Stimulated activated naive CD4-positive, alpha-beta T cell treated with Interleukin-2 at 50 U/mL for 16 hours (primary cell): ENCODE measurements at places on chromosomes 11 and 22.

- no peak for DNase-seq
Measured at GRCh38 chr11:869399-870126, 26.9 kb downstream of the TSPAN4 start.

DNA sequence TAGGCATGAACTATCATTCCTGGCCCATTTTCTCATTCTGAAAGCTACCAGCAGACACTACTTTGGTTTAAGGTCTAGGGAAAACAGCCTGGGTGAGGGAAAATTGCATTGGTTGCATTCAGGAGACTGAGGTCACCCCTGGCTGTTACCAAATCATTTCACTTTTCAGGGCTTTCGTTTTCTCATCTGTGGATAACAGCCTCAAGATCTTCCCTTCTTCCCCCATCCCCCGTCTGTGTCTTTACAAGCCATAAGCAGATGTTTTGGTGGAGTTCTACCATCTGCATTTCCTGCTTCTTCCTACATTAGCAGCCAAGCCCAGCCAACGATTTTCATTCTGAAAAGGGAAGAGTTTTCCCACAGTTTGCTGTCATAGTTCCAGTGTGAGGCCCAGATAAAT lies 130.4 kb downstream of the HIPK3 start:
- no peak for DNase-seq

DNA sequence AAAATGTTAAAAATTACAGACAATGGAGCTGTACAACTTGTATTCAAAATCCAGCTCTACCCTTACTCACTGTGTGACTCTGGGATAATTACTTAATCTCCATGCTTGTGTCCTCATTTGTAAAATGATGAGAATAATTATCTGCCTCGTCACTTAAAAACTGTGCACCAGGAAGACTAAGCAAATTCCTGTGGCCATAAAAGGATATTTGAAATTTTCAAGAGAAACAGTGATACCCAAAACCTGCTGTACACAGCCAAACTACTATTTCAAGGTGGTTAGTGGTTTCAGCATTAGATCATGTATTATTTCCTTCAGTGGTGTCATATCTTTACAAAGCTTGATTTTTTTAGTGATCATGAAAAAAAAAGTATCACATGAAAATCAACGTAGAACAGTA lies 136.9 kb downstream of the METTL15 start:
- DNase-seq, result no peak

GRCh38 chr11:131762346-131763110 lies 392.1 kb downstream of the NTM start:
- no peak for DNase-seq

- no peak for DNase-seq
Measured at GRCh38 chr22:27748349-27748748, 53.2 kb downstream of the MN1 start.

- no peak for DNase-seq
Measured at GRCh38 chr11:95459291-95460042, 228.5 kb upstream of the SESN3 start.

GRCh38 chr22:35115515-35115914 lies 49.6 kb downstream of the ISX start:
- DNase-seq, result no peak

DNA sequence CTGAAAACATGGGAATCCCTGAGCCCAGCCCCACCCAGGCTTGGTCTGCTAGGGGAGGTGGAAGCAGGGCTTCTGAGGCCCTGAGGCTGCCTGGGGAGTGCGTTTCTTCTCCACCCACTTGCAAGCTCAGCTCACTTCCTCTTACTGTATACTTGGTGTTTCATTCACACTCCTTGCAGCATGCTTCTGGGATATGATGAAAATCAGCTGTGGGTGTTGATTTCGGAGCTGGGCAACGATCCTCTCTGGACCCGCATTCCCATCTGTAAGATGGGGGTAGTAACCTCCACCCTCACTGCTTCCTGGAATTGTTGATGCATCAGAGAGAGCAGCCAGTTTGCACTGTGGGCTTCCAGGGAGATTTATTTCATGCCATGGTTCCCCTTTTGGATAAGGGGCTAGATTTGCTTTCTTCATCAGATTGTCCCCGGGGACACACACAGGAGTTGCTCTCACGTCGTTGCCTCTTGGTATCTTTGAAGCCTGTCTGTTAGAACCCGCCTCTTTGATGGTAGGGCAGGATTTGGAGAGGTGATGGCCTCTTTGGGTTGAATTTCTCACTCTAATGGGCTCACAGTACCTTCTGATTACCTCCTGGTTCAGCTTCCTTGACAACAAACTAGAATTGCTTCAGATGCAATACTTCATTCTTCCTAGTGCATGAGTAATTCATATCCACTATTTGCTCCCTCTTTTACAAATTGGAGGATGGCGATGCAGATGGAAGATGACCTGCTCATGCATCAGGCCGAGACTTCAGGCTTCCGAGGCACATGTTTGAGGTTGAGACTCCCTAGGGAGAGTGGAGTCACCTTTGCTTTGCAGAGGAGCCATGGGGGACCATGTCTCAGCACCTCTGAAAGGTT lies 40.4 kb downstream of the BCR start:
- no peak for DNase-seq

DNA sequence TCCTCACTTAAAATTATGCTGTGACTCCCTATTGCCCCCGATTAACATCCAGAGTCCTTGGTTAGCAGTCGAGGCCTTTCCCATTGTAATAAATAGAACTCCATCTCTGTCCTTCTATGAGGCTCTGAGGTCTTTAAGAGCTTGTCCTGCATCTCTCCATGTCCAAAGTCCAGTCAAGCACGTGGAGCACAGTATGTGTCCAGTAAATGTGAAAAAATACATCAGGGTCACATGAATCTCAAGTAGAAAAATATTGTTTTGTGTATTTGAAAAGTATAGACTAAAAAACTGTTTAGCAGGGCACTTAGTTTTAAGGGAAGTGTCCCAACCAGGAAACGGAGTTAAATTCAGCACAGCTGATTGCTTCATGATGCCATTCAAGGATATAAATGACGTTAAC lies 298.8 kb upstream of the TENM4 start:
- DNase-seq, result no peak

DNA sequence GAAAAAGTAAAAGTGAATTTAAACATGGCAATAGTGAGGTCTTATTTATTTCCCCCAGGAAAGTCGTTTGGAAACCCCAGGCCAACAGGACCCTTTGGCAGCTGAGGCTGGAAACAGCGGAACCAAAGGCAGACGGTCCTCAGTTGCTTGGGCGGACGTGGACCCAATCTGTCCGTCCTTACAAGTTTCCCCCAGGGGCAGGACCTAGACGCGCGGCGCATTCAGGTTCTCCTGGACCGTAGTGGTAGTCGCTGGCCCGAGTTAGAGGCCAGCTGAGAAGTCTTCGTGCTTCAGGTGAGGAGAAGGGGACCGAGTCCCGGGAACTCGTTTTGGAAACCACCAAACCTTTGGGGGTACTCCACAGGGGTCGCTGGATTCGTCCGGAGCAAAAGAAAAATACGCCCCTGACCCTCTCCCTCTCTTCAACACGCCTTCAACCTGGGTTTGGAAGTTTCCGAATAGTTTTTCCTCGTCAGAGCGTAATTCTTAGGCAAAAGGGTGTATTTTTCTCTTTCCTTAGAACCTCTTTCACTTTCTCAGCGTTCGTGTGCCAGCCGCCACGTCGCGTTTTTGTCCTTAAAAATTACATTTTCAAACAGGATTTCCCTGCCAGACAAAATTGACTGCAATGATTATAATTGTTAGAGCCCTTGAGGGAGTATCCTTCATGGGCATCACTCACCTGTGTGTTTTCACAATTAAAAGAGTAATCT lies 2.1 kb downstream of the METTL15 start:
- DNase-seq, result peak; percentile 43

- DNase-seq, result no peak
Measured at GRCh38 chr22:38834215-38834953, 9.4 kb downstream of the NPTXR start.

DNA sequence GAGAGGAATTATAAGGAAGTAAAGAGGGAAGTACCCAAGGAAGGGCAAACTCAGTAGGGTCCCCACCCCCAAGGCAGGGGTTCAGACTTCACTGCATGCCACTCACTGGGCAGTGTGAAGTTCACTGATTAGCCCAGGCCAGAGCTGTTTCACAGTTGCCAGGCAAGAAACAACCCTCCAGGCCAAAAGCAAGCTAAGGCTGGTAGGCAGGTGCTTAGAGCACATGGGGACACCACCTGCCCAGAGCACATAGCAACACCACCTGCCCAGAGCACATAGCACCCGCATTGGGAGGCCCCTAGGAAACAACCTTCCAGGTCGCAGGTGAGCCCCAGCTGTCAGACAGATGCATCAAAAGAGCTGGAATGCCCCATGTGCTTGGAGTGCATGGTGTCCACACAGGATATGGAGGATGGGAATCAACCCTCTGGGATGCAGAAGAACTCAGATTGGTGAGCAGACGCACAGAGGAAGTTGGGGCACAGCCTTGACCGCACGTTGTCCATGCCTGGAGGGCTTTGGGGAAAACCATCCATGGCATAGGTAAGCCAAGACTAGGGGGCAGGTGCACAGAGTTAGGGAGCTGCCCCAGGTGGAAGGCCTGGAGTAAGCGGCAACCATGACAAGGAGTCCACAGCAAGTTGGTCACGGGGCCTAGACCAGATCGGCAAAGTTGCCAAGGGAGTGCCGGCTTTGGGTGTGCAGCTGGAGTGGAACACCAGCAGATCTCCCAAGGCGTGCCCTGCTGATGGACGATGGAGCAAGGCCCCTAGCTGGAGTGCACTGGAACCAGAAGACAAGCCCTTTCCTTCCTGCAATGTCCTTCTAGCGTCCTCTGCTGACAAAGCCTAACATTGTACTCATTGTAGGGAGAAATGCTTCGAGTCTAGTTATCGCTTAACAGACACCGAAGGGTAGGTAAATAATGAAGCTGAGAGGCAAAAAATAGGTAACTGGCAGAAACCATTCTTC lies 7.8 kb upstream of the TMEM216 start:
- no peak for DNase-seq

DNA sequence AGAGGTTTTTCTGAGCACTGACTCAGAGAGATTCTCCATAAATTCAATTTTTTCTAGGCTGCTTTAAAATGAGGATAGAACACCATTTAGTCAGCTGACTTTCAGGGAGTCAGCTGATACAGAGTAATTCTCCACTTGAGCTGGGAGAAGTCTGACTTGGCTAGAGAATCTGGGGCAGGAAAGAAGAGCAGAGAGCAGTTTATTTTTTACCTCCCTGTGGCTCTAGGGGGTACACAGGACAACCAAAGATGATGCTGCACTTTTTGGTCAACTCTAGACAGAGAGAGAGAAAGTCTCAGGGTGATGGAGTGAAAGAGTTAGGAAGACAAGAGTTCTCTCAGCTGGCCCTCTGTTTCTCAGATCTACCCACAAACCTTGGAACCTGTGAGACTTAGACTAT lies 67.3 kb upstream of the EED start:
- DNase-seq, result no peak

DNA sequence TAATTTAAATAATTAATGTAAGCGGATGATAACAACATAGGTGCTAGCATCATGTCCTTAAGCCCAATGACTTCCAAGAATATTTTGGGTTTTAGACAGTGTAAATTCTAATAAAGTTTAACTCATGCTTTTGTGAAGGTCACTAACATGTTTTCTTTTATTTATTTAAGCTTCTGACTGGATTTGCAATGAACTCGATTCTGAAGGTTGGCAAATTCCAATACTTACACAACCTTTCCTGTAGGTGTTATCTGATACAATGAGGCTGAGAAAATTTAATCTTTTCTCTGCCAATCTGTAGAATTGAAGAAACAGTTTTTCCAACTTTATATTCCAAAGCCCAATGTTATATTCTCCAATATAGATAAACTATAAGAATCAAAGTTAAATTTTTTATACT lies 311.3 kb downstream of the LUZP2 start:
- no peak for DNase-seq

- no peak for DNase-seq
Measured at GRCh38 chr11:106217456-106217855, 140.0 kb downstream of the AASDHPPT start.

GRCh38 chr22:44892803-44893730 lies 116.7 kb downstream of the PHF21B start:
- DNase-seq, result no peak

- no peak for DNase-seq
Measured at GRCh38 chr11:113781682-113782081, 2.1 kb downstream of the CLDN25 start.

- DNase-seq, result no peak
Measured at GRCh38 chr11:1230456-1231395, 7.9 kb downstream of the MUC5B start.

GRCh38 chr11:57146301-57146700 lies 35.5 kb upstream of the LRRC55 start:
- DNase-seq, result no peak
